ENCODE measurements at places on chromosomes 3 and 15.
A peak's percentile ranks its signal among the peaks of the same experiment; 100 is the strongest.

DNA sequence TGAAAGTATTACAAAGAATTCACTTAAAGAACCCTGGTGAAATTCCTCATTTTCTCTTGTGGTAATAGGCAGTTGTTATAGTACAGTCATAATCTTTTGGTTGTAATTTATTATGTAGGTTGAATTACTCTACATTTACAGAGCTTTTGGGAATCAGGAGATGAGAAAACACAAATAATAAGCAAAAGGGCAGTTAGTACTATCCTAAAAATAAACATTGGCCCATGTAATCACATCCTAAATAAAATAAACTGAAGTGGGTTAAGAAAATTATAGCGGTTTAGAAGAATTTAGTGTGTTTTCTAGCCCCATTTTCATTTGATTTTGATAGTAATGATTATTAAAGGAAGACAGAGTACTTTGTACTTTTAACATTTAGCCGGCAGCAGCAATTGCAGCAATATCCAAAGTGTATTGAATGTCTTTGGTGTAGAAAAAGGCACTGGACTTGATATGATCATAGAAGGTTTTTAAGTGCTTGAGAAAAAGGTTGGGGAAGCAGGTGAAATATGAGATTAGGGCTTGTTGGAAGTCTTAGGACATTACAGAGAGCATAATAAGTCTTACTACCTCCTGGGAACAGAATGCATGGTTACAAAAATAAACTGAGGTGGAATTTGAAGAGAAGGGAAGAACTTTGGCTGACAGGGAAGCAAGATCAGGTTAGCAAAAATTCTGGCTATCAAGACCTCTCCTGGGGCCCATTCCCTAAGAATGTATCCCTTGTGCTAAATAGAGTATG, 79.9 kb downstream of the MBNL1 start:
- no peak for DNase-seq

GRCh38 chr15:66188464-66188863, 65.1 kb downstream of the MEGF11 start:
- no peak for DNase-seq

GRCh38 chr3:39291903-39292329, 12.1 kb upstream of the CX3CR1 start:
- DNase-seq: peak; percentile 2

DNA sequence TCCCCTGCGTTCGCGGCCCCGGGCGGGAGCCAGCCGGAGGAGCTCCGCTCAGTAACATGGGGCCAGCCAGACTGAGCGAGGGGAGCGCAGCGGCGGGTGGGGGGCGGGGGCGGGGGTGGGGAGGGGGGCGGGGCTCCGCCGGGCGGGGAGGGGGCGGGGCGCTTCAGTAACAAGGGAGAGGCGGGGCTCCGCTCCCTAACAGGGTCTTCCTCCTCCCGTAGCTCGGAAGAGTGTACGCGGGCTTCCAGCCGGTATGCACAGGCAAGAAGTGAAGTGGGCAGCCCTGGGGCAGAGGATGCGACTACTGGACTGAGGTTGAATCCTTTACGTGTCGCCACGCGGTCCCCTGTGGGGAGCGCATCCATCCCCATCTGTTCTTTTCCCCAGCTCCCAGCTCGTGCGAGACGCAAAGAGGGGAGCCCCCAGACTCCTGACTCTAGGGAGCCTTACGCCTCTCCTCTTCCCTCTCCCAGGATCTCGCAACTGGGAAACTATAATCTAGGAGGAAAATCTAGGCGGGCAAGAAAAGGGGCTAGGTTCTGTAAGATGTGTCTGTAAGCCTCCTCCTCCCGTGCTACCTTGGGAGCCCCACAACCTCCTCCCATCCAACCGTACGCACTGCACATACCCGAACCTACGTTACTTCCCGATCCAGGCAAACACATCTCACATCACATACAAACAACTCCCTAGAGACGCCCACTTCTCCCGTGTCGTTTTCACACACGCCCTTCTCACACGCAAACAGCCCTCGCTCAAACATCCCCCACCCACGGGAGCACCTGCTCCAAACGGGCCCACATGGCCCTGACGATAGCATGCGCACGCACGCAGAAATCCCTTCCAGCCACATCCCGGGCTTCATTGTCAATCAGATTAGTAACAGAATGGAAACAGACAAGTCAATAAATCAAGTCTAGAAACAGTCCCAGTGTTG, at the start of gene SHF:
TSS of gene SHF (minus strand) at position 73 of the 937 bp plus-strand sequence. CDS start at position 58, 15 bp downstream.
- no peak for DNase-seq

DNA sequence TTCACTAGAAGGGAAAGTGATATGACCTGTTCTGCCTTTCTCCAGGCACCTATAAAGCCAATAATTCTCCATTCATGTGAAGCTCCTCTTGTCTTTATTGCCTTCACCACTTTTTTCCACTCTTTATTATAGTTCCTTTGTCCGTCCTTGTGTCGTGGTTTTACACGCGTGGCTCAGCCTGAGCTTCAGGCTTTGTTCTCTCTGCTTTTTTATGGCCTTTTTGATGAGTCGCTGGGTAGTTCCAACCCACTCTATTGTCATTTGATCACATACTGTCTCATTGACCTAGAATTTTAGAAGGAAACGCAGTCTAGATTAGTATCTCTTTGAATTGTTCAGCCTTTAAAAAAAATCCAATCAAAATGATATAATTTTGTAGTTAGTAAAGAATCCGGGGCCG, 403.2 kb downstream of the PTPRG start:
- DNase-seq: no peak

Data from NCI-H2107 (cell line).